ENCODE measurements at places on chromosomes 4 and X. TPM values are rescaled to one million over a fixed set of nuclear protein-coding genes. Genes with fewer than 3 reads are reported as not detected.

UGT2B28 gene
- not detected for total RNA-seq

EDNRA gene
- total RNA-seq: 47.0 TPM

SLC10A3 gene
- 14.2 TPM for total RNA-seq

FGF5 gene
- 0.16 TPM for total RNA-seq

GUCY1A1 gene
- 76.6 TPM for total RNA-seq

TNIP3 gene
- total RNA-seq: 0.93 TPM

SOWAHD gene
- 0.49 TPM for total RNA-seq

GCNA gene
- total RNA-seq: 5.6 TPM

SLC25A31 gene
- not detected for total RNA-seq

SLC39A8 gene
- 25.0 TPM for total RNA-seq

RHOH gene
- 1.8 TPM for total RNA-seq

PPP1R2C gene
- total RNA-seq: not detected

ELOVL6 gene
- total RNA-seq: 23.7 TPM

DKK2 gene
- total RNA-seq: 54.8 TPM

KCNIP4 gene
- total RNA-seq: 16.3 TPM

NLRP2B gene
- total RNA-seq: not detected

FDCSP gene
- total RNA-seq: not detected

PABPC4L gene
- 8.8 TPM for total RNA-seq

ARX gene
- total RNA-seq: 0.55 TPM

GYG2 gene
- total RNA-seq: 10.5 TPM

PDZD11 gene
- 43.7 TPM for total RNA-seq

GPR119 gene
- total RNA-seq: not detected

RBM10 gene
- 47.9 TPM for total RNA-seq

SYTL5 gene
- total RNA-seq: 4.1 TPM
